ENCODE measurements at places on chromosomes 6 and 20.
A peak's percentile ranks its signal among the peaks of the same experiment; 100 is the strongest.

- no peak for DNase-seq
These were observed 178.6 kb downstream of the CDH26 start for GRCh38 chr20:60136645-60137401.

DNA sequence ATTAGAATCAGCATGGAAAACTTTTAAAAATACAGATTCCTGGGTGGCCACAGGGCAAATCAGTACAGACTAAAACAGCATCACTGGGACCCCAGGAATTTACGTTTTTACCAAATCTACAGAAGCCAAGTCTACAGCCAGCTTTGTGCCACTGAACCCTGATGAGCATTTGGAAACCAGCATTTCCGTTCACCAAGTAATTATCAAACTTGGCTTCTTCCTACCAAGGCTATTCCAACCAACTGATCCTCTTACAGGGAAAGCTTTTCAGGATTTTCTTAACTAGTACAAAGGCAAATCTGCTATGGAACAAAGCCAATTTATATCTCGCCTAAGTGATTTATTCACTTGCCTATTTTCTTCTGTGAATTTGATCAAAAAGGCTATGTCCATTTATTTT, 47.0 kb downstream of the PLAGL1 start:
- no peak for DNase-seq

DNA sequence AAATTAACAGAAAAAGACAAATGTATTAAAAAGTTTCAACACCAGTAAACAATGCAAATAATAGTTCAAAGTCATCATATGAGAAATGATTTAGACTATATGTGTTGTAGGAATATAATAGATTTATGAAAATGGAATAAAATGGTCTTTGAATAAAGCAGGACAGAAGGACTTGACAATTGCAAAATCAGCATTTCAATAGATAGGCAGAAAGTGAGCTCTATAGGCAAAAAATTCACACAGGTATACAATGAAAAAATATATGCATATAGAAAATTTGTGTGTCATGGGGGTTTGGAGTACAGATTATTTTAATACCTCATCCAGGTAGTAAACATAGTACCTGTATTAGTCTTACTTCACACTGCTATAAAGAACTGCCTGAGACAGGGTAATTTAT, 571.1 kb upstream of the EYS start:
- DNase-seq, result no peak

DNA sequence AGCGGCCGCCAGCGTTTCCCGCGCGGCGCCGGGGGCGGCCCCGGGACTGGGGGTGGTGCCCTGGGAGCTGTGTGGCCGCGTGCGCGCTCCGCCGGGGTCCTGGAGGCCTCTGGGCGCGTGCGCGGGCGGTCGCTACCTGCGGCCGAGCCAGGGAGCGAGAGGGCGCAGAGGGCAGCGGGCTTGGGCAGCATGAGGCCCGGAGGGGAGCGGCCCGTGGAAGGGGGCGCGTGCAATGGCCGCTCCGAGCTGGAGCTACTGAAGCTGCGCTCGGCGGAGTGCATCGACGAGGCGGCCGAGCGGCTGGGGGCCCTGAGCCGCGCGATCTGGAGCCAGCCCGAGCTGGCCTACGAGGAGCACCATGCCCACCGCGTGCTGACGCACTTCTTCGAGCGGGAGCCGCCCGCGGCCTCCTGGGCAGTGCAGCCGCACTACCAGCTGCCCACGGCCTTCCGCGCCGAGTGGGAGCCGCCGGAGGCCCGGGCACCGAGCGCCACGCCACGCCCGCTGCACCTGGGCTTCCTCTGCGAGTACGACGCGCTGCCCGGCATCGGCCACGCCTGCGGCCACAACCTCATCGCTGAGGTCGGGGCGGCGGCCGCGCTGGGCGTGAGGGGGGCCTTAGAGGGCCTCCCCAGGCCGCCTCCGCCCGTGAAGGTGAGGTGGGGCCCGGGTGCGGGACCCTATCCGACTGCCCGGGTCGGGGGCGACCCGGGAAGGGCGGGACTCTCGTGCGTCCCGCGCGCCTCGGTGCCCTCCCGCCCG, at the start of gene PM20D2:
Gene PM20D2 (plus strand): TSS at position 100 of the 762 bp plus-strand sequence. CDS start 90 bp downstream, at position 190.
- DNase-seq, result peak; percentile 89

Measured in HuH-7.5 (cell line).